ENCODE measurements at places on chromosomes 12 and 14. TPM values are rescaled to one million over a fixed set of nuclear protein-coding genes. Genes with fewer than 3 reads are reported as not detected.

FGF23 gene
- total RNA-seq: not detected

TMEM63C gene
- total RNA-seq: 0.16 TPM

ARHGAP9 gene
- 9.8 TPM for total RNA-seq

RNASE7 gene
- total RNA-seq: 0.16 TPM

EML5 gene
- total RNA-seq: 0.10 TPM

SLC8A3 gene
- total RNA-seq: 25.2 TPM

FAM181A gene
- total RNA-seq: not detected

NRXN3 gene
- 0.05 TPM for total RNA-seq

FKBP4 gene
- 60.6 TPM for total RNA-seq

PPP1R36 gene
- 0.35 TPM for total RNA-seq

PELI2 gene
- 4.0 TPM for total RNA-seq

LYZ gene
- total RNA-seq: not detected

CLEC9A gene
- not detected for total RNA-seq

ATG14 gene
- 15.3 TPM for total RNA-seq

OAS2 gene
- 9.1 TPM for total RNA-seq

ACAD10 gene
- 17.3 TPM for total RNA-seq

HOXC12 gene
- total RNA-seq: 0.62 TPM

RIC8B gene
- 8.7 TPM for total RNA-seq

SUSD6 gene
- total RNA-seq: 14.6 TPM

B4GALNT1 gene
- 3.4 TPM for total RNA-seq

TMTC2 gene
- 0.62 TPM for total RNA-seq

Measured in myocyte (in vitro differentiated cells).